ENCODE measurements at places on chromosomes 12 and 14.

- DNase-seq: no peak
Observed at GRCh38 chr14:75418850-75419768, 8.7 kb upstream of the JDP2 start.

DNA sequence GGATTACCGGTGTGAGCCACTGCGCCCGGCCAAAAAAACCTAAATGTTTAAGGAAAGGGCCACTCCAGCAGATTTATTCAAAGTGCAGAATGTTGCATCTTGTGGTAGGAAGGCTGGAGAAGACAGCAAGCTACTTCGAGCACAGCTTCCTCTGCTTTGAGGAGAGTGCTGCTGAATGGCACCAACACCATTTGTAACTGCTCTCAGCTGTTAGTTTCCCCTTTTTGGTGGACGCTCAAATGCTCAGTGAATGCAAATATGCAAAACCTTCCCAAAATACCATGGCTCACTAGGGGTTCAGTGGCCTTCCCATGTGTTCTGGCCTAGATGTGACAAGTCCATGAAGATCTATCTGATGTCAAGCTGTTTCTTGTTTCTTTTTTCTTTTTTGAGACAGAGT lies 2.9 kb upstream of the TDRD9 start:
- DNase-seq: no peak

- DNase-seq: no peak
Observed at GRCh38 chr14:85607651-85608081, 77.7 kb downstream of the FLRT2 start.

DNA sequence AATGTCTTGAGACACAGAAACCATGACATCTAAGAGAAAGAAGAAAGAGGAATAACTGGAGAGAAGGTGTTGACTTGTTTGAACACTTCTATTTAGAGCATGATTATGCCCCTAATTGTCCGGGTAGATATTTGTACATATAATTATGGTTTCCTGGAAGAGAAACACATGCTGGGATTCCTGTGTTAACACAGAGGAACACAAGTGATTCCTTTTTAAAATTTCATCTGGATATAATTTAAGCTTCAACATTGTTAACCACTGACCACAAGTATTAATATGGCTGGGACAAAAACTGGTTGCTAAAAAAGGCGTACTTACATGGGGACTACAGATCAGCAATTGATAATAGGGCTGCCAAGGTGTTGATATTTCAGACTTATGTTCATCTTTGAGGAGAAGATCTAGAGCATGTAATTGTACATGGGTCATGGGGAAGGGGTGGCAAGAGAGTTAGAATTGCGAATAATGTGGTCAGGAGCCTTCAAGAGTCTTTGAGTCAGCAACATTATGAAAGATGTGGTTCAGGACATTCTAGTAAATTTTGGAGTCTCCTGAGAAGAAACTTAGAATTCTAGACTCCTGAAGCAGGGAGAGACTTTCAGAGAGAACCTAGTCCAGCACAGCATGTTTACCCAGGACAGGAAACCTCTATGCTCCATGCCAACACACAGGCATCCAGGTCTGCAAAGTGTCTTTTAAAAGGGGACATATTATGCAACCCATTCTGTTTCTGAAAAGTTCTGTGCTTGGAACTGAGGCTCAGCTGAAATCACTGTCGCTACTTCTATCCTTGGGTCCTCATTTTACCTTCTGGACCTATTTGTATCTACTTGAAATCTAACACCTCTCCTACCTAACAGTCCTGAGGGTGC lies 56.5 kb downstream of the SLC38A1 start:
- no peak for DNase-seq

DNA sequence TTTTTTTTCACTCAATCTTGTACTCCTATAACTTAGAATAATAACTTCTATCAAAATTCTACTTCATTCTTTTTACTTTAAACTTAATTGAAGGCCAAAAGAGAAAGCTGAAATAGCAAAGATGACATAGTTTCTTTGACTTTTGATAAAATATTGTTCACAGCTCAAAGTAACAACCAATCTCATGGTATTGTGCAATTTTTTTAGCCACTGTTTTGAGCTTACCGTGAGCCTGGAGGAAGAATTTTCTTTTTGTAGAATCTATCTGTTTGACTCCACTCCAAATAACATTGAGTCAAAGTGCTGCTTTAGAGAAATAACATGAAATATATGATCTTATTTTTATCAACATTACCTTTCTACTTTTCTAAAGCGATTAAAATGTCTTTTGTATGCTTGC lies 903.9 kb upstream of the FOXG1 start:
- no peak for DNase-seq

GRCh38 chr14:35403114-35403602 lies 1.4 kb downstream of the NFKBIA start:
- DNase-seq: no peak

- DNase-seq: no peak
Observed at GRCh38 chr12:28536088-28536487, 345.8 kb downstream of the CCDC91 start.

DNA sequence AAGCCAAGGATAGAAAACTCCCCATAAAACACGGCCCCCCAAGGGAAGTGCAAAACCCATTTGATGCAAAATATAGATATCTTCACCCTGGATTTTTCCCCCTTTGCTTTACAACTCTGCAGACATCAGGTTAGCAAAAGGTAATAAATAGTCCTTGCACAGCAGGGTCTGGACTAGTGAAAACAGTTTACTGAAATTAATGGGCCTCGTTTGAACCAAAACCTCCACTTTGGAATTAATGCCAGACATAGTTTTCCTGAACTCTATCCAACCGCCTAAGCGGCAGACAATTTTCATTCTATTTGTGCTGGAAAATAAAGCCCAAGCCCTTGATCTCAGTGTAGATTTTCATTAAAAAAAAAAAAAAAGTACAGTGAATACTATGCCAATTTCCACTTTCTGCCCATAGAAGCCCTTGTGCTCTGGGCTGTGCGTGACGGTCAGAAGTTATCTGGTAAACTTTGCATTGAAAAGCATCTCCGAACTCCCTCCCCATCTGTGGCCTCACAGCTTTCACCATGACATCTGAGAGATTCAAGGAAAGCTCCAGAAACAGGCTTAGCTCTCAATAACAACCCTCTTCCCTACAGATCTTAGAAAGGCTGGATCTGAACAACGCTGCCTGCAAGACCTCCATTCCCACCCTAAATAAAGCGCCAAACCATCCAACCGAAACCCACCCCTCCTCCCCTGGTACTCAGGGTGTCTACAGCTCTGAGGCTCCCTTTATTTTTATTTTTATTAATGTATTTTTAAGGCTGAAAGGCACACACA lies 11.0 kb upstream of the IRF2BPL start:
- no peak for DNase-seq

- DNase-seq: no peak
Observed at GRCh38 chr12:77925536-77926108, 94.9 kb downstream of the NAV3 start.

- DNase-seq: no peak
Observed at GRCh38 chr14:89058697-89059096, 234.2 kb downstream of the TTC8 start.

GRCh38 chr12:122021822-122022392 lies at the start of gene BCL7A:
Gene BCL7A, plus strand, starts transcription at chr12:122021884. Its CDS starts 208 bp downstream, at chr12:122022092.
- no peak for DNase-seq

DNA sequence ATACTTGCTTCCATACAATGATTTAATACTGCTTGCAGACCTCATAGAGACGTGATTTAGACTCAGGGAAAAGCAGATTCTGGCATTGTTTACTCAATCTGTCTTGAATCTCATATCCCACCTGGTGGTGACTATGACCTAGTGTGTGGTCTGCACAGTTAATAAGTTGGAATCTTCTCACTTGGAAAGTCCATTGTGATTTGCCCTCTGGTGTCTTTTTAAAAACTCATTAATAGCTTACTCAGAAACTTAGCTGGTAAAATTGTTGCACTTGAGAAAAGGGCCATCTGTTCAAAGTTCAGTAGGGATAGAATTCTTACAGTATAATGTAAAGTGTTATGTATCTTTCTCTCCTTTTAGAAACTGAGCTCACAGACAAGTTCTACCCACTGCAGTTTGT lies 106.0 kb downstream of the PELI2 start:
- no peak for DNase-seq

GRCh38 chr12:109461846-109462756 lies 15.0 kb downstream of the KCTD10 start:
- DNase-seq: no peak

DNA sequence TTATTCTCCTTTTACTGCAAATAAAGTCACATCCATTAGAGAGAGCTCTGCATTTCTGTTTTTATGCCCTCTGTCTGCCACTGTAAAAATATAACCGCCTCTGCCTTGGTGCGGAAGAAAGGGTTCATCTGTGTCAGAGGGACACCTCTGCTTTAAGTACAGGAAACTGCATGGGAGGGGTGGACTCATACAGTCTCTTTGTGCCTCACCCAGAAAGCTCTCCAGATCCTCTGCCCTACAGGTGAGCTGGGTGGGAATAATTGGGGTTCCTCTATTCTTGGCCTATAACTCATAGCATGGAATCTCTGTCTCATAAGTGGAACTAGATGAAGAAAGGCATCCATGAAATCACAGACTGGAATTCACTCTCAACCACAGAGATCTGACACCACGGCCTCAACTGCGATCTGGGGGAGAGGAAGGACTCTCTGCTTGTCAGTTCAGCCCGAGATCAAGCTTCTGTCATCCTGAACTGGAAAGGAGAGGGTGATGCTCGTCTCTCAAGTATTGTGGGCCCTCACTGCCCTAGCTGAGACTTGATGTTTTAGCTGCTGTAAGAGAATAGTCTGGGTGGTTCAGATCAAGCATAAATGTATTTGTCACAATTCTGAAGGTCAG lies 702.3 kb downstream of the TMEM121 start:
- DNase-seq: no peak

DNA sequence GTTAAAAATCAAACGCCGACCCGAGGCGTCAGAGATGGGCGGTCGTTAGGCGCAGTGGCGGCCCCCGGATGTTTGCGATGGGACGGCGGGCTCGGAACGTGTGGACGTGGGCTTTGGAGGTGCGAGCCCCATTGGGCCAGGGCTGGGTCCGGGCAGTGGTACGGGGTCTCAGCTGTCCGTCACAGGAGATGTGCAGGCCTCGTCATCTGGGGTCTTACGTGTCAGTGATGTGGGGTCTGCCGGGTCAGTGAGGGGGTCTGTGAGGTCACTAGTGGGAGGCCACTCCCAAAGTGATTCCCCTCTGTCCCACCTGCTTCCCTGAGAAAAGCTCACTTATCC lies 21.6 kb upstream of the CHFR start:
- DNase-seq: no peak

GRCh38 chr12:104347374-104348075 lies 44.0 kb downstream of the EID3 start:
- no peak for DNase-seq

GRCh38 chr12:65305346-65305950 lies 27.0 kb downstream of the MSRB3 start:
- no peak for DNase-seq

DNA sequence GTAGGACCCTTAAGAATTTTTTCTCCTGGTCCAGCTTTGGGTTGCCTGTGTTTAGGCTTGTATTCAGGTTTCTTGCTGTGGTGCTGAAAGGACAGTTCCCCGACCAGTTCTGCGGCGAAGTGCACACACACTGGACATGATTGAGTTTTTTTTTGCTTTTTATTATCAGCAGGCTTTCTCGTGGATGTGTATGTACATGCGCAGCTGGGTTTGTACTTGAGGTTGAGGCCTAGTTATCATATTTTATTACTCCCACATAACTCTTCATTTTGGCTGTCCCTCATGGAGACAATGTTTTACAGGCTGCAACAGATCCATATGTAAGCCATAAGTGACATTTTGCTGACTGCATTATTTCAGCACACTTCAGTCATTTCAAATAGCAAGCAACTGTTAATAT lies 2.5 kb downstream of the SCN8A start:
- no peak for DNase-seq

DNA sequence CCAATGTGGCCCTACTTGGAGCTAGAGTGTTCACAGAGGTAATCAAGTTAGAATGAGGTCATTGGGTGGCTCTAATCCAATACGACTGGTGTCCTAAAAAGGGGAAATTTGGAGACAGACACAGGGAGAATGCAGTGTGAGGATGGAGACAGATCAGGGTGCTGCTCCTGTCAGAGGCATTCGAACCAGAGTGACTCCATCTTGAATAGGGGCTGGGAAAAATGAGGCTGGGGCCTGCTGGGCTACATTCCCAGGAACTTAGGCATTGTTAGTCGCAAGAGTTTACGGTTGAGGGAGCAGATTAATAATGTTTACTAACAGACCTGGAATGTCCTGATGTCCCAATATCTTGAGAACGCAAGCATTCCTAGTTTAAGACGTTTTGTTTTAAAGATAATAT lies 20.2 kb downstream of the TNFAIP2 start:
- no peak for DNase-seq

- DNase-seq: no peak
Observed at GRCh38 chr12:1529862-1530591, 64.4 kb downstream of the FBXL14 start.

GRCh38 chr12:45231515-45232145 lies 15.7 kb downstream of the ANO6 start:
- no peak for DNase-seq

- DNase-seq: no peak
Observed at GRCh38 chr12:65098364-65098763, 22.7 kb downstream of the WIF1 start.

GRCh38 chr14:95210699-95211098 lies 53.4 kb upstream of the DICER1 start:
- DNase-seq: no peak

DNA sequence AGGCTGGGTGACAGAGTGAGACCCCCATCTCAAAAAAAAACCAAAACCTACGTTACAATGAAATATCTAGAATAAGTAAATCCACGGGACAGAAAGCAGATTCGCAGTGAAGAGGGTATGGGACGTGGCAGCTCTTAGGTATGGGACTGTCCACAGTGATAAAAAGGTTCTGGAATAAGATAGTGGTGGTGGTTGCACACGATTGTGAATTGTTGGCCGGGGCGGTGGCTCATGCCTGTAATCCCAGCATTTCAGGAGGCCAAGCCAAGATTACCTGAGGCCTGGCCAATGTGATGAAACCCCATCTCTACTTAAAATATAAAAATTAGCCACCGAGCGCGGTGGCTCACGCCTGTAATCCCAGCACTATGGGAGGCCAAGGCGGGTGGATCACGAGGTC lies 76.3 kb downstream of the KDM2B start:
- no peak for DNase-seq

GRCh38 chr12:117564881-117565280 lies 203.5 kb upstream of the NOS1 start:
- DNase-seq: no peak
